T-helper 17 cell (primary cell): ENCODE measurements at places on chromosomes 6 and 20. TPM values are rescaled to one million over a fixed set of nuclear protein-coding genes. Genes with fewer than 3 reads are reported as not detected.

- H3K27ac ChIP-seq: no peak overlapping the region
- no peak overlapping the region for H3K4me3 ChIP-seq
- peaks cover 69% of the 10 kb centered on the region for H3K27me3 ChIP-seq
- H3K4me1 ChIP-seq: no peaks in the 10 kb centered on the region
Observed at GRCh38 chr6:7562769-7563168, 21.3 kb downstream of the DSP start.

- H3K27ac ChIP-seq: peak overlapping the region; percentile 99
- H3K4me3 ChIP-seq: peak overlapping the region; percentile 100
- no peak for DNase-seq
- peaks cover 5% of the 10 kb centered on the region for H3K36me3 ChIP-seq
Observed at GRCh38 chr6:29965873-29966601, 23.7 kb downstream of the HLA-A start.

DNA sequence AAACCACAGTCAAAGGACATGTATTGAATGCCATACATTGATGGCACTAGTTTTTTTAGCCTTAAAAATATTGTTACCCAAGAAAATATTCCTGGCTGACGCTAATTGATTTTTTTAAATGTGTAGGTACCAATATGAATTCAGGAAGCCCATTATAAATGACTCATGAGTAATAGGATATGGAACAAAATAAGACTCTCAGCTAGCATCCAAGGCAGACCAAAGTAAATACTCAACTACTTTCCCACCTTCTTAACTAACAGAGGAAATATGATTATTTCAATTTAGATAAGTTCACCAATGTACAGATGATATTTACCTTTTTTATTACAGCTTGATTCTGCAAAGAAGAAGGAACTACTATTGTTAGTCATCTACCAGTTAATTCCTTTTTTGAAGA, 43.2 kb upstream of the TXNDC5 start:
- H3K27ac ChIP-seq: no peak overlapping the region
- peaks cover 2% of the 10 kb centered on the region for H3K36me3 ChIP-seq
- no peak overlapping the region for H3K4me3 ChIP-seq
- H3K4me1 ChIP-seq: no peaks in the 10 kb centered on the region
- peaks cover 5% of the 10 kb centered on the region for H3K27me3 ChIP-seq
- no peak for DNase-seq

DNA sequence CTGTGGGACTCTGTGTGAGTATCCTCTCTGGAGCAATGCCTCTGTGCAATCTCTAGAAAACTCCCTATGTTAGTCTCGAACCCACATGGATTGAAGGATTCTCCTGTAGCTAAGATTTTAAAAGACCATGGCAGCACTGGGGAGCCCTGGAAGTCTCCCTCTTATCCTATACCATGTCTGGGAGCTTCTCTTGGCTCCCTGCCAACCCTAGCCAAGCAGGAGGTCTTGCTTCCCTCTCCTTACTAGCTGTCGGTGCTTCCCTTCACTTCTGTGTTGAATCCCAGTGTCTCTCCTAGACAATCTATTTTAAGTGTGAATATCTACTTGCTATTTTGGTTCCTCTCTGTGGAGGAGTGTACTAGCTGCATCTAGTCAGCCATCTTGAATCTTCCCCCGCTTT, 118.8 kb upstream of the NRN1 start:
- DNase-seq: no peak
- H3K27ac ChIP-seq: no peak overlapping the region
- H3K4me1 ChIP-seq: no peaks in the 10 kb centered on the region

- H3K4me1 ChIP-seq: peaks cover 20% of the 10 kb centered on the region
- H3K36me3 ChIP-seq: peaks cover 9% of the 10 kb centered on the region
- DNase-seq: no peak
Observed at GRCh38 chr6:36858407-36858981, 16.1 kb downstream of the PPIL1 start.

DNA sequence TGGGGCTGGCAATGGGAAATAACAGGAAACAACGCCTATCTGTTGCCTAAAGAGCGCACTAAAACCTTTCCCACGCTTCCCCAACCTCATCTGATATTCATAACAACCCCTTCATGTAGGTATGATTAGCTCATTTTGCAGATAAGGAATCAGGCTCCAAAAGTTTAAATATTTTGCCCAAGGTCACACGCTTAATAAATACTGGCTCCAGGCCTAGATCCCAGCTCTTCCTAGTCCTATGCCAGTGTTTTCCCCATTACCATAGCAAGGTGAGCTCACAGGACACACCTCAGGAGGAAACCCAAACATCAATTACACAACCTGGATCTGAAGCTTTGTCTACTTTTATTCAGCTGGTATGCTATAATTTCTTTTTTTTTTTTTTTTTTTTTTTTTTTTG, 19.6 kb downstream of the MBOAT1 start:
- no peak overlapping the region for H3K4me3 ChIP-seq
- DNase-seq: no peak
- no peaks in the 10 kb centered on the region for H3K27me3 ChIP-seq
- H3K27ac ChIP-seq: peak overlapping the region; percentile 2

DNA sequence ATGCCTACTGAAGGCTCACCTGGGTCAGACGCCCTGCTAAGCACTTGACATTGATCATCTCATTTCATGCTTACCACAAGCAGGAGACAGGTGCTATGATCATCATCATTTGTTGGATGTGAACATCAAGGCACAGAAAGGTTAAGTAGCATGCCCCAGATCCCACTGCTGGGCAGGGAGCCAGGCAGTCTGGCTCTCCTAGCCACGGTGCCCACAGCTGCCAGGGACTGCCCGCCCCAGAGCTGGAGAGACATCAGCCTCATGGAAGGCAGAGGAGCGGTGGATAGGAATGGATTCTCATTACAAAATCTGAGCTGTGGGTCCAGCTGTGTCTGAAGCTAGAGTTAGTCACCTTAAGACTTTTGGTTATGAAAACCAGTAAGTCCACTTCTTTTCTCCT, 3.6 kb downstream of the SULF2 start:
- peaks cover 5% of the 10 kb centered on the region for H3K36me3 ChIP-seq
- no peak overlapping the region for H3K4me3 ChIP-seq
- DNase-seq: no peak
- H3K4me1 ChIP-seq: peaks cover 12% of the 10 kb centered on the region
- peaks cover 46% of the 10 kb centered on the region for H3K27me3 ChIP-seq

- H3K4me1 ChIP-seq: no peaks in the 10 kb centered on the region
- H3K36me3 ChIP-seq: peaks cover 6% of the 10 kb centered on the region
- no peak overlapping the region for H3K4me3 ChIP-seq
- no peak overlapping the region for H3K27ac ChIP-seq
- DNase-seq: no peak
Observed at GRCh38 chr6:139007428-139007827, 19.4 kb upstream of the REPS1 start.

DNA sequence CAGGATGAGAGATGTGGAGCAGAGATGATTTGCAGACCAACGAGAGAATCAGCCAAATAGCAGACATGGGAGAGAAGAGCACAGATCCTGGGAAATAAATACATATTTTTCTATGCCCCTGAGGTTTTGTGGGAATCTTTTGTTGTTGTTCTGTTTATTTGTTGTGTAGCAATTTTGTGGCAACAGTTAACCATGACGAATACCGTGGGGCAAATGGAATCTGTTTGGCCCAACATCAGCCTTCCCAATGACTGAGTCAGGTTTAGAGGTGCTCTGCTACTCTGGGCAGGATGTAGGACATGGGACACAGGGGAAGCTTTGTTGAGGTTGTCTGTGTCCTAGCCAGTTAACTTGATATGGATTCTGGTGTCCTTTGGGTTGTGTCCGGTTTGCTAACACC, 7.9 kb upstream of the SLC2A10 start:
- H3K36me3 ChIP-seq: peaks cover 6% of the 10 kb centered on the region
- no peak for DNase-seq
- H3K27ac ChIP-seq: no peak overlapping the region
- H3K4me3 ChIP-seq: no peak overlapping the region
- peaks cover 66% of the 10 kb centered on the region for H3K27me3 ChIP-seq
- no peaks in the 10 kb centered on the region for H3K4me1 ChIP-seq

TP53TG5 gene
- total RNA-seq: not detected

RPP21 gene
- 38.5 TPM for total RNA-seq

SSTR4 gene
- total RNA-seq: not detected
